ENCODE measurements at places on chromosomes 4 and X. TPM values are rescaled to one million over a fixed set of nuclear protein-coding genes. Genes with fewer than 3 reads are reported as not detected.

Gene FGF16
- not detected for total RNA-seq

Gene PPID
- total RNA-seq: 39.1 TPM

Gene SLITRK4
- not detected for total RNA-seq

Gene TCEAL6
- total RNA-seq: not detected

Gene BEX1
- not detected for total RNA-seq

Gene DGKK
- not detected for total RNA-seq

Gene LDB2
- not detected for total RNA-seq

Gene TMEM31
- not detected for total RNA-seq

Gene PKD2
- 22.7 TPM for total RNA-seq

Gene CORIN
- total RNA-seq: not detected

Gene IL2
- not detected for total RNA-seq

Gene CXCR3
- total RNA-seq: not detected

Gene NOCT
- total RNA-seq: 12.7 TPM

Gene NHSL2
- total RNA-seq: 0.49 TPM

Gene N4BP2
- total RNA-seq: 2.2 TPM

Gene RASSF6
- total RNA-seq: 0.83 TPM

Gene SERTM2
- total RNA-seq: not detected

Gene CTAG1A
- total RNA-seq: 0.18 TPM

Gene PIGA
- total RNA-seq: 11.0 TPM

Gene C1QTNF7
- total RNA-seq: not detected

Gene NMU
- 0.97 TPM for total RNA-seq

Gene SMIM10
- total RNA-seq: not detected

Gene PAGE1
- total RNA-seq: not detected

Gene MRPS18C
- 57.2 TPM for total RNA-seq

Gene BEX5
- not detected for total RNA-seq

Gene POU3F4
- total RNA-seq: not detected

Gene ADH1A
- not detected for total RNA-seq

Gene CFAP47
- not detected for total RNA-seq

Gene DRD5
- not detected for total RNA-seq

Gene HMX1
- total RNA-seq: 0.13 TPM

Gene C4orf51
- total RNA-seq: not detected

Gene UGT2B11
- not detected for total RNA-seq

Gene FAM241A
- 0.95 TPM for total RNA-seq

Gene GRIA2
- not detected for total RNA-seq

Gene ARHGAP36
- not detected for total RNA-seq

Gene HMGB2
- total RNA-seq: 131 TPM

Gene TFE3
- 49.2 TPM for total RNA-seq

Gene UGT2B17
- total RNA-seq: not detected

Gene GYG2
- total RNA-seq: 4.4 TPM

Measured in A549 treated with CpdA at 1 μM for 4 hours (cell line).